ENCODE measurements at places on chromosomes 13 and 19.

- DNase-seq = peak; percentile 37
Observed at GRCh38 chr13:48078251-48078656, 16.6 kb downstream of the MED4 start.

DNA sequence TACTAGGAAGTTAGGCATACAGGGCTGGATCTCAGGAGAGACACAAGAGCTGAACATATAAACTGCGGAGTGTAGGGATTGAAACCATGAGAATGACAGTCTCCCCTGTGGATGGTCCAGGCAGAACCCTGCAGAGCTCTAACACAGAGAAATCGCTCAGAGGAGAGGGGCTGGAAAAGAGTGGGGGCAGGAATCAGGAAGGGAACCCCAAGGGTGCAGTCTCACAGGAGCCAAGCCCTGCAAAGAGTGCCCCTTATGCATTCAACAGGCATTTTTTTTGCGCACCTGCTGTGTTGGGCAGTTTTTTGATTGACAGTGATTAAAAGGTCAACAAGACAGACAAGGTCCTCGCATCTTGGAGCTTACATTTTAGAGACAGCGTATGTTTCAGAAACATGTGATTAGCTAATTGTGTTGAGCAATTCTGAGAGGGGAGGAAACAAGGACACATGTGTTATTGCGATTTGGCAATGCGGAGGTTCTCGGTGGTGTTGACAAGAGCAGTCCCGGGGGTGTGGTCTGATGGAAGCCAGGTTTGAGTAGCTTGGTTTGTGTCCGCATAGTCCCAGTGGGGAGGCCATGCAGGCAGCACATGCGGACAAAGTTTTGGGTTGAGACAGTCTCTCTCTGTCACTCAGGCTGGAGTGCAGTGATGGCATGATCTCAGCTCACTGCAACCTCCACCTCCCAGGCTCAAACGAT, 182.6 kb upstream of the IRS2 start:
- peak; percentile 37 for DNase-seq

- DNase-seq = peak; percentile 86
Observed at GRCh38 chr19:49150106-49150943, 4.9 kb downstream of the HRC start.

GRCh38 chr13:44050450-44051063, 170.9 kb downstream of the LACC1 start:
- DNase-seq = peak; percentile 66

DNA sequence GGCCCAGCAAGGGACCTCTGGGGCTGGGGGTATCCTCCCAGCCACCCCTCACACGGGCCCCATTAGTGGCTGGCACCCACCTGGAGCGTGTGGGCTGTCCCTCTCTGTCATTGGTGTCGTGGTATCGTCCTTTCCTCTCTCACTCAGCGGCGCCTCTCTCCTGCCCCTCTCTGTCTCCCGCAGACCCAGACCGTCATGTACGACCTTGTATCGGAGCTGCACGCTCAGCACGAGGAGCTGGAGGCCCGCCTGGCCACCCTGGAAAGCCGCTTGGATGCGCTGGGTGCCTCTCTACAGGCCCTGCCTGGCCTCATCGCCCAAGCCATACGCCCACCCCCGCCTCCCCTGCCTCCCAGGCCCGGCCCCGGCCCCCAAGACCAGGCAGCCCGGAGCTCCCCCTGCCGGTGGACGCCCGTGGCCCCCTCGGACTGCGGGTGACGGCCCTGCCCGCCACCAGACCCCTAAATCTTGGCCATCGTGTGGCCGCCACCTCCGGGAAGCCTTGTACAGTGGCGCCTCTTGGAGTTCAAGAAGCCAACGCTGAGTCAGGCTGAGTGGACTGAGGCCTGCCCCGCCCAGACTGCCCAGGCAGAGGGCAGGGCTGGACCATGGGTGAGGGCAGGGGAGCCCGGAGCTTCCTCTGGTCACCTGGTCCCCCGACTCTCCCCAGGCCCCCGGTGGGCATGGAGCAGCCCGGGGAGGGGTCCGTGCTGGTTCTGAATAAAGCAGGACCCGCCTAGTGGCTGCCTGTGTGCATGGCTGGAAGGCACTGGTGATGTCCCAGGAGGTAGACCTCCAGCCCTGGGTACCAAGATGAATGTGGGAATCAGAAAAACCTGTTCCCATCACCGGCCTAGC, 9.8 kb upstream of the ARRDC2 start:
- no peak for DNase-seq

- no peak for DNase-seq
Observed at GRCh38 chr13:101202590-101202989, 213.7 kb downstream of the NALCN start.

GRCh38 chr13:74773248-74773647, 639.0 kb upstream of the KLF12 start:
- no peak for DNase-seq

GRCh38 chr19:42697884-42698283, 42.4 kb downstream of the PSG3 start:
- no peak for DNase-seq

GRCh38 chr13:36207672-36208071, 6.7 kb downstream of the SOHLH2 start:
- no peak for DNase-seq

- DNase-seq = no peak
Observed at GRCh38 chr19:33821871-33822270, 25.2 kb downstream of the KCTD15 start.

GRCh38 chr19:55173186-55173713, 6.8 kb upstream of the DNAAF3 start:
- no peak for DNase-seq

DNA sequence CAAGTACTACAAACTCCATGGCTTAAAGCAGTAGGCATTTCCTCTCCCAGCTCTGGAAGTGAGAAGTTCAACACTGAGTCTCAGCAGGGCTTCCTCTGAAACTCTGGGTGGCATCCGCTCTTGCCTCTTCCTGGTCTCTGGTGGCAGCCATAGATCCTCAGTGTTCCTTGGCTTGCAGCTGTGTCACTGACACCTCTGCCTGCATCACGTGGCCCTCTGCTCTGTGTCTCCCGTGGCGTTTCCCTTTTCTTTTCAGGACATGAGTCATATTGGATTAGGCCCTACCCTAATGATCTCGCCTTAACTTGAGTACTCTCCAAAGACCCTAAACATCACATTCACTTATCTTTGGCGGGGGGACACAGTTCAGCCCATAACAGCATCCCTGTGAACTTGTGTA, 466.7 kb downstream of the MYO16 start:
- peak; percentile 20 for DNase-seq

DNA sequence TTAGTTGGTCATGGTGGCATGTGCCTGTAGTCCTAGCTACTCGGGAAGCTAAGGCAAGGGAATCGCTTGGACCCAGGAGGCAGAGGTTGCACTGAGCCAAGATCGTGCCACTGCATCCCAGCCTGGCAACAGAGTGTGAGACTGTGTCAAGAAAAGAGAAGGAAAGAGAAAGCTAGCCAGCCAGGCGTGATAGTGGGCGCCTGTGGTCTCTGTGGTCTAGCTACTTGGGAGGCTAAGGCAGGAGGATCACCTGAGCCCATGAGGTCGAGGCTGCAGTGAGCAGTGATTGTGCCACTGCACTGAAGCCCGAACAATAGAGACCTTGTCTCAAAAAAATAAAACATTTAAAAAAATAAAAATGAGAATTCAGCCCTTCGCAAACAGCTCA, 33.3 kb downstream of the TIMM13 start:
- no peak for DNase-seq

DNA sequence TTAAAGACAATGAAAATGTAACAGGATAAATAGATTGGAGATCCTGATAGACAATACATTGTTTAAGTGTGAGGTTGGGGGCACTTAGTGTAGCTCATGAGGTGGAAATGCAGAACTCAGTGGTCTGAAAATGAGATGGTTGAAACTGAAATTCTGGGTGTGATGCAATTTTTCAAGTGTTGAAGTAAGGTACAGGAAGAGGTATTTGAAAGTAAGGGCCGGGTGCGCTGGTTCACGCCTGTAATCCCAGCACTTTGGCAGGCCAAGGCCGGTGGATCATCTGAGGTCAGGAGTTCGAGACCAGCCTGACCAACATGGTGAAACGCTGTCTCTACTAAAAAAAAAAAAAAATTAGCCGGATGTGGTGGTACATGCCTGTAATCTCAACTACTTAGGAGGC, 113.0 kb downstream of the UFM1 start:
- DNase-seq = no peak

DNA sequence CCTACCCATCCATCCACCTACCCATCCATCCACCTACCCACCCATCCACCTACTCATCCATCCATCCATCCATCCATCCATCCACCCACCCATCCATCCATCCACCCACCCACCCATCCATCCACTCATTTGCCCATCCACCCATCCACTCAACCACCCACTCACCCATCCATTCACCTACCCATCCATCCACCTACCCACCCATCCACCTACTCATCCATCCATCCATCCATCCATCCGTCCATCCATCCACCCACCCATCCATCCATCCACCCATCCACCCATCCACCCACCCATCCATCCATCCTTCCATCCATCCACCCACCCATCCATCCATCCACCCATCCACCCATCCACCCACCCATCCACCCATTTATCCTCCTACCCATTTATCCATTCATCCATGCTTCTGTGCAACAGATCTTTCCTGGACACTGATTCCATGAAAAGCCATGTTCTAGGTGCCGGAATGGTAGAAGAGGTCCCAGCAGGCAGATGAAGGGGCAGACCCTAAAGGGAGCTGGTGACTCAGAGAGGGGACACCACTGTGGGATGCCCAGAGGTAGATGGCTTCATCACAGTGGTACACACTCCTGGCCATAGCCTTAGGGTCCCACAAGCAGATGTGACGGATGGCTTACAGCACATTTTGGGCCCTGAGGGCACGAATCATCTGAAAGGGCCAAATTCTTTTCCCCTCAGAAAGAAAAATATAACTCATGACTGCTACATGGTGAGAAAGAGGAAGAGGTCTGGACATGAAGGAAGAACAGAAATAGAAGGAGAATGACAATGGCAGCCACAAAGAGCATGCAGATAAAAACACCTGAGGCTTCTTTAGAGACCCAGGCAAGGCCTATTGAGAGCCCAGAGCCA, 76.0 kb downstream of the KCTD15 start:
- DNase-seq = no peak

GRCh38 chr13:94345374-94346195, 133.9 kb downstream of the DCT start:
- DNase-seq = peak; percentile 65

- DNase-seq = no peak
Observed at GRCh38 chr13:45352031-45352430, 11.0 kb upstream of the TPT1 start.

DNA sequence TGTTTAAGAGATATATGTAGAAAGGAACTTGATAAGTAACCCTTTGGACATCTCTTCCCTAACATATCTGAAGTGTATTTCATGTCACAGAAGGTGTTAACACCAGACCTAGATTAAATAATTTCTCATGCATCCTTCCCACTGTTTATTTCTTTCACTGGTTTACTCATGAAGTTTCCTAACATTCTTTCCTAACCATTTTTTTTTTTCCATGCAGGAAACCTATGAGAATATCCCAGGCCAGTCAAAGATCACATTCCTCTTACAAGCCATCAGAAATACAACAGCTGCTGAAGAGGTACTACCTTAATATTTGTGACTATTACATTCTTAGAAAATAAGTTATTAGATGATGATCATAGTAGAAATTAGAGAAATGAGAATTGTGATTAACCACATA, 28.8 kb downstream of the IPO5 start:
- no peak for DNase-seq

DNA sequence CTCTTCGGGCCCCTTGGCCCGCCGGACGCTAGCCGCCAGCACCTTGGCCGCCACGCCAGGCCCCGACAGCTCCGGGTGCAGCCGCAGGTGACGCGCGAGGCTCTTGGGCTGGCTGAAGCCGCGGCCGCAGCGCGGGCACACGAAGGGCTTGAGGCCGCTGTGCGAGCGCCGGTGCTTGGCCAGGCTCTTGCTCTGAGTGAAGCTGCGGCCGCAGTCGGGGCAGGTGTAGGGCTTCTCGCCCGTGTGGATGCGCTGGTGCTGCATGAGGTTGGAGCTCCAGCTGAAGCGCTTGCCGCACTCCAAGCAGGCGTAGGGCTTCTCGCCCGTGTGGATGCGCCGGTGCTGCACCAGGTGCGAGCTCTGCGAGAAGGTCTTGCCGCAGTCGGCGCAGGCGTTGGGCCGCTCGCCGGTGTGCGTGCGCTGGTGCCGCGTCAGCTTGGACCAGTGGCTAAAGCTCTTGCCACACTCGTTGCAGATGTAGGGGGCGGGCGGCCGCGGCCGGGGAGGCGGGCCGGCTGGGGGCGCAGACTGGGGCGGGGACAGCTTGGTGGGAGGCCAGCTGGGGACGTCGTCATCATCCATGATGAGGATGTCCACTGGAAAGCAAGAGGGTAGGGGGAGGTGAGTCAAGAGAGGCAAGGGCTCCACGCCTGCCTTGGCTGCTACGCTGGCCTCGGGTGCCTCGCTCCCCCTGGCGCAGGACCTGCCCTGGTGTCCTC, 32.4 kb downstream of the ZNF787 start:
- no peak for DNase-seq

GRCh38 chr19:54355675-54356074, 9.1 kb downstream of the LAIR1 start:
- no peak for DNase-seq

DNA sequence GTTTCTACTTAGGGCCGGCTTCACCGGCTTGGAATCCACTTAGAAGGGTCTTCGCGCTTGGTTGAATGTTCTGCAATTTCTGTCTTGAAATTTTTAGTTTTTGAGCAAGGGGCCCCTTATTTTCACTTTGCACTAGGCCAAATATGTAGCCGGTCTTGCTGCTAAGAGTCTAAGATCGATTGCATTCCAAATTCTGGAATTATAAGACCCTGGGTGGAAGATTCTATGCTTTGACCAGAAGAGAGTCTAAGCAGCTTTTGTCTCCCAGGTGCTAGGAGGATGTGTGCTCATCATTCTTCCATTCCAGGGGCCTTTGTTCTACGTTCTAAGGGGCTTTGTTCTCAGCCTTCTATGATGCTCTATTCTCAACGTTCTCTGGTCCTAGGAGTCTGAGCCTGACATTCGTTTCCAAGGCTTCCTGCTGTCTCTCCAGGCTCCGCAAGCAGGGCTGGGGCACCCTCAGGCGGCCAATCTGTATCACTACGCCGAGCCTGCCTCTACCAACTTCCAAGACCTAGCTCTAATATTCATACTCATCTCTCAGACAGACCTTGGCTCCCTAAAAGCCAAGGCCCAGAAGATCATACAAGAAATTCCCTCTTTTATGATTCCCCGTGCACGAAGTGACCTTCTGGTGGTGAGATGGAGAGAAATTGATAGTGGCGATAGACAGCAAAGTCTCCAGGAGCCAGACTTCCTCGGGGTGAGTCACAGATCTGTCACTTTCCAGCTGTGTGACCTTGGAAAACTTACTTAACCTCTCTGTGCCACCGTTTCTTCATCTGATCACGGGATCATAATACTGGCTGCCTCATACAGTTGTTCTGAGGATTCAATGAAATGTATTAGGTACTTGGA, 982 bp upstream of the DACT3 start:
- DNase-seq = peak; percentile 96

DNA sequence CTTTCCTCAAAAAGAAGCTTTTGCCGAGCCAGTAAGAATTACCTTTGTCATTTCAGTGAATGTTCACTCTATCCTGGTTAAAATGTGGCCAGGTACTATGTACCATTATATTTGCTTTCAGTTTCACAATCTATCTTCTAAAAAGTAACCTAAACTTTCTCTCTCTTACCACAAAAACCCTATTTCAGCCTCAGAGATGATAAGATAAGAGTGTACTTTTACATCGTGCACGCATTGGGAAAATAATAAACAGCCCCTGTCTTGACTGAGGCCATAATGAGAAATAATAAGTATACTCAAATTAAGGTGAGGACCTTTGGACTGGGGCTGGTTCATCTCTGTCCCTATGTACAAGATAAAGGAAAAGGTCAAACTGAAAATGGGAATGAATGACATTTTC, 77.7 kb downstream of the ZNF726 start:
- no peak for DNase-seq

All from choroid plexus epithelial cell (primary cell).